Skeletal muscle cell (primary cell): ENCODE measurements at places on chromosomes 7 and 10.

- no peak for DNase-seq
Observed at GRCh38 chr10:26441491-26442214, 3.5 kb downstream of the APBB1IP start.

DNA sequence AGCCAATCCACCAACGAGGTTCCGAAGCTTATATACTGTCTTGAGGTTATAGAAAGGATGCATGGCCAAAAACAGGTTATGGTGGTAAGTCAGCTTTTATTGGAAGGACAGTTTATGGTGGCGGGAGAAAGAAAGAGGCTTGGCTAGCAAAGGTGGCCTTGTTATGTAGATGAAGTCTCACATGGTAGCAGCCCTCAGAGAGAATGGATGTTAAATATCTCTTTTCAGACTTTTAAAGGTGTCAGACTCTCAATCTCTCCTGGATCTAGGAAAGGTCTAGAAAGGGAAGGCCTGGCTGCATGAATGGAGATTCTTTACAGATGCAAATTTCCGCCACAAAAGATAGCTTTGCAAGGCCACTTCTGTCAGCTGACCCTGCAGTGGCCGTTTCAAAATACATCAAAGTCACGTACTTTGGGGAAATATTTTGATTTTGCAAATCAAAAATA lies 333.8 kb downstream of the GALNT17 start:
- no peak for DNase-seq

GRCh38 chr7:51067757-51068156 lies 248.9 kb downstream of the COBL start:
- DNase-seq, result no peak

DNA sequence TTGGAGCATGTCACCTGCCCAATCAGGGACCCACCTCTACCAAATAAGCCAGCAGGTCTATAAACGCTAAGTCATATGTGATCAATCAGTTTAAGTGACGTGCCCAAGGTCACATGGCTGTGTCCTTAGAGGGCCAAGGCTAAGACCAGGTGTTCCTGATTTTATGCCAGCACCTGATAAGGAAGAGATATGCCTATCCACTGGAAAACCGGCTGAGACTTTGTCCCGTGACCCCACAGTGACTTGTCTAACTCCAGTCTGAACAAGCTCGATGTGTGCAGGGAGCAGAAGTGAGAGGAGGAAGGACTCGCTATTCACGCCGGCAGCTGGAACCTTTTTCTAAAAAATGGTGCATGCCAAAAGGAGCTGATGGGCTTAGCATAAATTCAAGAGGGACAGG lies 57.0 kb downstream of the PRKAG2 start:
- no peak for DNase-seq

DNA sequence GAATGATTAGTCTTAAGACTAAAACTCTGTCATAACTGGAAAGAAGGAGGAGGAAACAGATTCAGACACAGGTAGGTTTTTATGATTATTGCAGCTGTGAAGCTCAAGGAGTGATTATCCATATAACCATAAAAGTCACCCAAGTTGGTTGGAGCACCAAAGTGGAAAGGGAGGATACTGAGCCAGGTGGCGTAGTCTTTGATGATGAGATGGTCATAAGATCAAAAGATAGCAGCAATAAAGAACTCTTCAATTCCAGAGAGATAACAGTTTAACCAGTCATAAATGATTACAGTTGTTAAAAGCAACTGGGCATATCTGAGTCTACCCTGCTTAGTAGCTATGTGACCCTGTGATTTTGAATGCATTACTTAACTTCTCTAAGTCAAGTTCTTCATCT lies 8.4 kb downstream of the ABCB1 start:
- no peak for DNase-seq

- DNase-seq, result no peak
Observed at GRCh38 chr10:72059843-72060822, 28.2 kb downstream of the SPOCK2 start.

DNA sequence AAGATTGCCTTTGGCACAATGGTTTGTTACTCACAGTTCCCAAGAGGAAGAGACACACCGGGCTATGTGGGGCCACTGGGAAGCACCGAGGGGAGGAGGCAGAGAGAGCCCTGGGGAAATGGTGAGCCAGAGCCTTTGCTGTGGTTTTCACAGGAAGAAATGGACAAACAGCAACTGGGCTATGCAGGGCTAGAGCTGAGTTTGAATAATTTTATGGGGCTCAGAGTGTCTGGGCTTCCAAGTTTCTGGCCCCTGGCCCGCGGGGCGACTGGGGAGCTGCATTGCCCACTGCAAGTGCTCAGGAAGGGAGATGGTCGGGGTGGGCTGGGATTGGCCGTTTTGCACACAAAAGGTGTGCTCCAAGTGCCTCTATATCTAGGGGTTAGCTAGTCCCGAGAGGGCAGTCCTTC lies 92.6 kb downstream of the CHST15 start:
- DNase-seq, result no peak

DNA sequence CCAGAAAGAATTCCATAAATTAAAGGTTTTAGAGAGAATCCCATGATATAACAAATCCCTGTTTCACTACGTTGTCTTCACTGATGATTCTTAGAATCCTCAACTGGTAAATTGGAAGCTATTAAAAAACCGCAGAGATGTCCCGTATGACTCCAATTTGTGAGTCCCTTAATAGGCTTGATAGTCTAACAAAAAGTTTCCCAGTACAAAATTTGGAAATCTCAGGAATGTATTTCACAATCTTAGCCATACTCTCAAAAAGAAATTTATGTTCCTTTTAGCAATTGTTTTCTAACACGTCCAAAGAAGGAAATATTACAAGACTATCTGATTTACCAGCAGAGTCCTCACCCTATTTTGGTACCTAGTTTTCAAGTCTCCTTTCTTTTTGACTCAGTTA lies 2.5 kb downstream of the TES start:
- peak; percentile 40 for DNase-seq

- DNase-seq, result no peak
Observed at GRCh38 chr10:287814-288213, 152.6 kb downstream of the ZMYND11 start.

DNA sequence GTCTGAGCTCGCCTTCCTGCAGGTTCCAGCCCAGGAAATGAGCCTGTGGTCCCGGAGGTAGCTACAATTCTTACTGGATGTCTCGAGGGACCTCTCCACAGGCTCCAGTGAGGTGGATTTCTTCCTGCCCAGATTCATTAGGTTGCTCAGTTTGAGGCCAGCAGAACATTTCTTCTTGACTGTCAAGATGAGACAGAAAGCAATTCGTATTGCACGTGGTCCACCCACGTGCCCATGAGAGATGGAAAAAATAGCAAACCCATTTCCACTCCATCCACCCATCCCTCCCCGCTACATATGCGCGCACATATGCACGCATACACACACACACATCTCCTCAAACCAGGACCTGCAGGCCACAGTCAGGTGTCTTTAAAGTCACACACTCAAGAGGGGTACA lies 68.7 kb downstream of the VWA2 start:
- DNase-seq, result no peak

DNA sequence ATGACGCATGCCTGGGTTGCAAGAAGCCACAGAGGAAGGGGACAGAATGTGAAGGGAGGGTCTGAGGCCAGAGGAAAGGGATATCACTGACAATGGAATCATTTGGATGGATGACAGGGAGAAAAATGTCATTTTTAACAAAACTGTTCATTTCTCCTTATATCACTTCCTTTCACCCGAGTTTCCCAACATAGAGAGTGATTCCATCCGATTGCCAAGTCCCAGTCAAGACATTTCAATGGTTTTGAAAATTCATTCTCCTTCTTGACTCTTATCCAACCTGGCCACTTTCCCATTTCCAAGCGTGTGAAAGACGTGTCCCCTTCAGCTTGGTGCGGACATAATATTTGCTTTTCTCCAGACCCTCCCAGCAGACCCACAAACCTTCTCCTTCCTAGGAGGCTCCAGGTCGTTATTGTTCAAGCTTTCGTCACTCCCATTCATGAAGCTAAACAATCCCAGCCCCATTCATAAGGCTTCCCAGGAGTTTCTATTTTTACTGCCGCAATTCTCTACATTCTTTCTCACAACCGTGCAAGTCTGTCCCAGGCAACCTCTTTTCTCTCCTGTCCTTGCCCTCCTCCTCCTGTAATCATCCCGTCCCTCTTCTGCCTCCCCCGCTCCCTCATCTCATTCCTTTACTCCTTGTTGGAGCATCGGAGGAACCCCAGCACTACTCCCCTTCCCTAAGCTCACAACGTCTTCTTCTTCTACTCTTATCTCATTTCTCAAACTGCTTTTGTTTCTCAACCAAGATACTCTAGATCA lies 301.3 kb upstream of the KLF6 start:
- DNase-seq, result peak; percentile 56

- no peak for DNase-seq
Observed at GRCh38 chr7:7897949-7898515, 70.6 kb upstream of the GLCCI1 start.

GRCh38 chr10:19888061-19888660 lies 71.9 kb downstream of the PLXDC2 start:
- no peak for DNase-seq

DNA sequence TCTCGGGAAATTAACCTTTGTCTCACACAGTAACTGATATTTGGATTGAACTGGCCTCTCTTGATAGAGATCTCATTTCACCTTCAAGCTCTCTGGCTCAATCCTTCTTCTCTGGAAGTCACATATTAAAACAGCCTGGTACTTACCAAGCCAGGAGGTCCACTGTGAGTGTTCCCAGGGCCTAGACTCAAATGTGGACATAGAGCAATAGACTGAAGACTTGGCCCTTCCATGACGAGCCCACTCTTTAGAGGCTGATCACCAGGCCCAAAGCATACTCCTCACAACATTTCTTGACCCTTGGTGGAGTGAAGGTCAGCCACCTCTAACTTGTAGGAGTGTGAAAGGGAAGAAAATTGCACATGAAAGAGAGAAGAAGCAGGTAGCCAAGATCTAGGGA lies 38.5 kb downstream of the COL1A2 start:
- DNase-seq, result no peak

- peak; percentile 92 for DNase-seq
Observed at GRCh38 chr7:16916105-16916639, 34.4 kb upstream of the AGR3 start.

GRCh38 chr7:157434231-157434630 lies 97.4 kb downstream of the DNAJB6 start:
- DNase-seq, result no peak

GRCh38 chr7:289756-290553 lies at the start of gene FOXL3:
Gene FOXL3, plus strand, starts transcription at chr7:290170. Its CDS starts 0 bp downstream, at chr7:290170.
- DNase-seq, result no peak

GRCh38 chr10:51783941-51784340 lies 84.5 kb upstream of the CSTF2T start:
- no peak for DNase-seq

GRCh38 chr7:114303301-114303700 lies 111.3 kb upstream of the FOXP2 start:
- no peak for DNase-seq

- DNase-seq, result peak; percentile 69
Observed at GRCh38 chr10:125160856-125161706, 718 bp upstream of the CTBP2 start.

- DNase-seq, result no peak
Observed at GRCh38 chr7:148241700-148242293, 348.8 kb upstream of the C7orf33 start.

DNA sequence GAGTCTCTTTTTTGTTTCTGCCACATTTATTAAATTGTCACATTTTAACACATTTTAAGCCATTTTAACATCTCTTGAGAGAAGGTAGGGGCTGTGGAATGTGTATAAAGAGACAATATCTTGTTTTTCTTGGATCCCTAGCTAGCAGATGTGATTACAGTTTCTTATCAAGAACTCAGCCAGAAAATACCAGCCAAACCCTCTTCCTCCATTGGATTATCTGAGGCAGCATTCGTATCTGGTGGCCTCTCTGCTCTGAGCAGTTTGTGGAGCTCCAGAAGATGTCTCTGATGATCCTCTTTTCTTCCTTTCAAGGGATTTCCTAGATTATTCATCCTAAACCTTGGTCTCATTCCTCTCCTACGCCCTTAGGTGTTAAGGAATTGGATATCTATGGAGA lies 35.3 kb upstream of the PFKFB3 start:
- DNase-seq, result no peak

DNA sequence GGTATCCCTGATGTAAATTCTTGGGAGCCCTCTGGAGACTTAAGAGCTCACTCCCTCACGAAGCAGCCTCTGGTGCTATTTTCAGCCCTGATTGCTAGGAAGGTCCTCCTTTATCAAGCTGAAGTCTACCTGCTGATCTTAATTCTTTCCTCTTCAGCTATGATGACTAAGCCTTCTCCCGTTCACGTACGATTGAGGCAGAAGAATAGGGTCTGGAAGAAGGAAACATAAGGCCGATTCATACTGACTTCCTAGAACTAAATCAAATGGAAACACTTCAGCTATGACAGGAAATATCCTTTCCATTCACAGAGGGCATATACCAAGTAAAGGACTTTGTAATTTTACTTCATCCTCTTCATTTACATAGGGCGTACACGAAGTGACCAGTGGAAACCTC lies 107.0 kb downstream of the CPXM2 start:
- no peak for DNase-seq

- no peak for DNase-seq
Observed at GRCh38 chr7:40329601-40330153, 194.9 kb downstream of the SUGCT start.

- no peak for DNase-seq
Observed at GRCh38 chr10:75588031-75588430, 156.6 kb downstream of the LRMDA start.

- DNase-seq, result no peak
Observed at GRCh38 chr10:130817674-130818073, 493.8 kb downstream of the TCERG1L start.

GRCh38 chr10:107425931-107426553 lies 261.5 kb upstream of the SORCS1 start:
- no peak for DNase-seq

GRCh38 chr10:97081621-97082235 lies 104.0 kb downstream of the SLIT1 start:
- DNase-seq, result peak; percentile 15

- no peak for DNase-seq
Observed at GRCh38 chr10:53361281-53361680, 588.7 kb upstream of the MBL2 start.

- DNase-seq, result no peak
Observed at GRCh38 chr7:133284092-133284491, 31.2 kb downstream of the EXOC4 start.

GRCh38 chr7:64515781-64516180 lies 47.1 kb downstream of the ZNF680 start:
- no peak for DNase-seq

- no peak for DNase-seq
Observed at GRCh38 chr7:137753948-137754851, 92.6 kb downstream of the DGKI start.

GRCh38 chr10:124002391-124003069 lies 90.9 kb downstream of the CHST15 start:
- DNase-seq, result no peak

DNA sequence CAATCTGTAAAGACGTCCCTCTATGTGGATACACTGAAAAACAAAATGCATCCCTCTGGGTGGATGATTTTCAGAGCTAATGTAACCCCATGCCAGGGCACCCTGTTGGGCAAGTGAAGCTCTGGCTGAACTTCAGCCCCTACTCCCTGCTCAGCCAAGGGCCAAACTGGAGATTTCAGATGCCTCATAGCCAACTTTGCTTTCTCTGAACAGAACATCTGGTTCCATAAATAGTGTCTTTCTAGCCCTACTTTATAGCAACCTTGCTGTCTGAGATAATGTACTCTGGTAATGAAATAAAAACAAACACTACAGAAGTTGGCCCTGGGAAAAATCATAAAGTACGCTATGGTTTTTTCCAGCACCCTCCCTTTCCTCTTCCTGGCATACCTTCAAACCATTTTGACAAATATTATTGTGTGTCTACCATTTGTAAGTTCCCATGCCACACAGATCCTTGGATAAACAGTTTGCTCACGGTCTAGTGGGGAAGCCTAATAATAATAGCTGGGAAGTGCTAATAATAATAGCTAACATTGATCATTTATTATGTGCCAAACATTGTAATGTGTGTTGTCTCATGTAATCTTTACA lies 3.4 kb downstream of the ENTPD1 start:
- DNase-seq, result no peak
